ENCODE measurements at places on chromosomes 3 and 15.

DNA sequence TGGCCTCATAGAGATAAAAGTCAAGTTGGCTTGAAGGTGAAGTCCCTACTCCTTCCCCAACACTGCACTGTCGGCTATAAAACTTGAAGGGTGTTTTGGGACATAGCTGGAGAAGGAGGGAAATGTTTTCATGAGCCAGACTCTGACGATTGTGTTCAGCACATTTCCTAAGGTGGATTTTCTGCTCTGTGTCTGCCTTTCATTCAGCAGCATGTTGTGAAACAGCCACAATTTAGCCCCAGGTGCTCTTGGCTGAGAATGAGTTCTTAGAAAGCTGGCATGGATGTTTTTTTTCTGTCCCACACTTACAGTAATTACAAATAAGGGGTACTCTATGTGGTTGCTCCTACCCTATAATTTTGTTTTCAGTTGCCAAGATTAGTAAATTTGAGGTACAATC, 492.4 kb downstream of the MCTP2 start:
- peaks cover 3% of the 10 kb centered on the region for H3K4me1 ChIP-seq
- H3K27me3 ChIP-seq = no peaks in the 10 kb centered on the region
- H3K27ac ChIP-seq = no peak overlapping the region
- DNase-seq = no peak

- no peak overlapping the region for H3K27ac ChIP-seq
- H3K4me3 ChIP-seq = no peak overlapping the region
- no peak for DNase-seq
- no peaks in the 10 kb centered on the region for H3K36me3 ChIP-seq
- no peaks in the 10 kb centered on the region for H3K4me1 ChIP-seq
These were observed 1.4 kb downstream of the DNAJA4 start for GRCh38 chr15:78265752-78266224.

GRCh38 chr3:169299129-169299528, 364.4 kb downstream of the MECOM start:
- H3K27me3 ChIP-seq = no peaks in the 10 kb centered on the region
- no peaks in the 10 kb centered on the region for H3K4me1 ChIP-seq
- no peak overlapping the region for H3K27ac ChIP-seq
- DNase-seq = no peak

DNA sequence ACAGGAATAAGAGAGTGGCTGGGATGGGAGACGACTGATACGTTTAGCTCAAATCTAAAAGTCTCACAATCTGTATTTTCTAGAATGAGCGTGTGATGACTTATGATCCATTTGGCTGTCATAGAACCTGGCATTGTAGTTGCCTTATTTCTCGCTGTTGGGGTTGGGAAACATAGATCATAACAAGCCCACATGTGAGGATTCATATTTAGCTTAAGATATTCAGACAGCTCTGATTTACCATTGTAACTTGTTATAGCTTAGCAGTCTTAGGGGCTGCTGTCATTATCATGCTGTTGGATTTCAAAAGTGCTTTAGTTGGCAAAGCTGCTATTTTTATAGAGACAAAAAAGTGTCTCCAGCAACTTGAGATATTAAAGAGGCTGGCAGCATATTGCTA, 871.3 kb downstream of the ZPLD1 start:
- DNase-seq = no peak
- no peaks in the 10 kb centered on the region for H3K36me3 ChIP-seq
- H3K4me1 ChIP-seq = 0 out of 2 replicates have a peak, but pooled peaks cover 3% of the 10 kb centered on the region
- H3K27me3 ChIP-seq = no peaks in the 10 kb centered on the region
- no peak overlapping the region for H3K27ac ChIP-seq
- H3K4me3 ChIP-seq = no peak overlapping the region

DNA sequence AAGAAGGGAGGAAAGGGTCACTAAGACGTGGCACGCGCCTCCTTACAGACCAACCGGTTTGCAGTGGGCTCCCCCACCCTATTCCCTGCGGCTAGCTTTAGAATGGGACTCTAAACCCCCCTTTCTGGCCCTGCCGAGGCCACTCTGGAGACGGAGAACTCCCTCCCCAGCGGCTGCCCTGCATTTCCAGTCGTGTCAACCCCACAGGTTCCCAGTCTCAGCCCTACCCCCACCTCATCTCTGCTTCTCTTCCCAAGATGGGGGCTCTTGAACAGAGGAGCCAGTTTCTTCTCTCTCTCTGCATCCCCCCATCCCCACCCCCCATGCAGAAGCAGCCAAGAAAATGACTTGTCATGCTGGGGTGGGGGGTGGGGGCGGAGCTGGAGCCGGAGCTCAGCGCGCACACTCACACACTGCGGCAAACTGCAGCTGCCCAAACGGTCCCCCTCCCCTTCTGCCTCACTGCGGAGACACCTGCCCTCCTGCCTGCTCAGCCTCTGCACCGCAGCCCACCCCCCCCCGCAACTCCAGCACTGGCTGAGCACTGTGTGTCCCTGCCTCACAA, 871 bp downstream of the MAP1A start:
- H3K36me3 ChIP-seq = no peaks in the 10 kb centered on the region
- peaks cover 25% of the 10 kb centered on the region for H3K4me1 ChIP-seq
- peak; percentile 65 for DNase-seq
- H3K27ac ChIP-seq = no peak overlapping the region

- no peaks in the 10 kb centered on the region for H3K36me3 ChIP-seq
- no peak overlapping the region for H3K4me3 ChIP-seq
- no peaks in the 10 kb centered on the region for H3K27me3 ChIP-seq
These were observed 90.6 kb downstream of the RSL24D1 start for GRCh38 chr15:55106155-55106554.

- no peak overlapping the region for H3K27ac ChIP-seq
- no peaks in the 10 kb centered on the region for H3K4me1 ChIP-seq
- no peak for DNase-seq
- no peak overlapping the region for H3K4me3 ChIP-seq
These were observed 12.2 kb upstream of the IDH2 start for GRCh38 chr15:90114451-90114901.

- H3K27me3 ChIP-seq = peaks cover 22% of the 10 kb centered on the region
- no peak overlapping the region for H3K27ac ChIP-seq
- no peaks in the 10 kb centered on the region for H3K36me3 ChIP-seq
- H3K4me1 ChIP-seq = peaks cover 25% of the 10 kb centered on the region
- peak overlapping the region; percentile 79 for H3K4me3 ChIP-seq
These were observed 100.6 kb upstream of the IGF1R start for GRCh38 chr15:98547741-98548138.

DNA sequence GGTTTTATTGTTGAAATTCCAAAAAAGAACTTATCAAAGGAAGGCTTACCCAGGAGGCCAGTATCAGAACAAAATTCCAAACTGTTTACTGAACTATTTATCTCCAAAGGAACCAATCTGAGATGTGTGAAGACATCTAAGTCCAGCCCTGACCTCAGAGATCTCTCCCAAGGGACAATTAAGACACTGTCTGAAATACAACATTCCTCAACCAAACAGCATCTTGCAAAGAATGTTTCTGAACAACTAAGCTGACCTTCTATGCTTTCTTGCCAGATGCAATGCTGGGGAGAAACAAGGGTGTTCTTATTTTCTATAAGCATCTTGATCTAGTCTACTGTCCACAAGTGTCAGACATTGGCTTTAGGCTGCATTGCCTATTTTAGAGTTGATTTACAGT, 13.6 kb downstream of the PDZRN3 start:
- H3K36me3 ChIP-seq = no peaks in the 10 kb centered on the region
- H3K4me1 ChIP-seq = peaks cover 4% of the 10 kb centered on the region
- H3K27me3 ChIP-seq = no peaks in the 10 kb centered on the region
- no peak overlapping the region for H3K27ac ChIP-seq
- no peak for DNase-seq

DNA sequence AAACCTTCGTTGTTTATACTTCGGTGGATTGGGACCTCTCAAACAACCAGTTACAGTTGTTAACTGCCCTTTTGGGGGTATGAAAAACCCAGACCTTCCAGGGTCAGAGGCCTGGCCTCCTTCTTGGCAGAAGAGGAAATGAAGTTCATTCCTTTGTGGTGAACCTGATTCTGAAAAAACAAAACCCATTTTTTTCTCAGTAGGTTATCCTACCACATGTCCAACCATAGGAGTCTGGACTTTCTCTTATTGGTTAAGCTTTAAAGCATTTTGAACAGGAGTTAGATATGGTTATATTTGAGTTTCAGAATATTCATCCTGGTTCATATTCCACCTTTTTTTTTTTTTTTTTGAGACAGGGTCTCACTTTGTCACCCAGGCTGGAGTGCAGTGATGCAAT, 7.2 kb upstream of the LACTB start:
- H3K36me3 ChIP-seq = no peaks in the 10 kb centered on the region
- H3K27me3 ChIP-seq = no peaks in the 10 kb centered on the region
- no peaks in the 10 kb centered on the region for H3K4me1 ChIP-seq
- H3K27ac ChIP-seq = no peak overlapping the region
- no peak for DNase-seq

DNA sequence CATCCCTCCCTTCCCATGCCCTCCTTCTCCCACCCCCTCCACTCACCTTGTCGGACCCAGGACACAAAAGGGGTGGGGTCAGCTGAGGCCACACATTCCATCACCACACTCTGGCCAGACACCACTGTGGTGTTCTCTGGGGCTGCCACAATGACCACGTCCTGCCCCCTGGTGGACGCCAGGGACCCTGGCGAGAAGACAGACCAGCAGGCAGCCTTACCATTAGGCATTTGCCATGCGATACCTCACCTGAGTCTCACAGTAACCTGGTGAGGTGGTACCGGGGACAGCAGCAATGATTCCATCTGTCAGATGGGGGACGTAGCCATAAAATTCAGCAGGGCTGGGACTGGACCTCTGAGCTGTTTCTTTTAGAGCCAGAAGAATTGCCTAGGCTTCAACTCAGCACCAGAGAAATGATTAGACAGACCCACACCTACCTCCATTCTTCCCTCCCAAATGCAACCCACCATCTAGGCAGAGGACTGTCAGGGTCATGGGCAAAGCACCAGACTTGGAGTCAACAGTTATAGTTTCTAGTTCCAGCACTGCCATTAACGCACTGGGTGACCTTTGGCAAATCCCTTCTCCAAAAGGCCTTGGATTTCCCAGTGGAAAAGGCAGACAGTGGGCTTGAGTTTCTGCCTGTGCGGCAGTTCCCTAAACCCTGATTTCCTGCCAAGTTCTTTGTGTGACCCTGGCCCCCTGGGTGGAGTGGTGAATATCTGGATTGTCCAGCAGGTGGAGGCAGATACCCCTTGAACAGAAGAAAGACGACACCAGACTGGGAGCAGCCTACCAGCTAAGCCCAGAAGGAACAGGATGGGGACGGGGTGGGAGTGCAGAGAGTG, 21.8 kb downstream of the IGDCC4 start:
- peaks cover 6% of the 10 kb centered on the region for H3K36me3 ChIP-seq
- H3K27me3 ChIP-seq = peaks cover 36% of the 10 kb centered on the region
- H3K27ac ChIP-seq = no peak overlapping the region
- H3K4me1 ChIP-seq = peaks cover 23% of the 10 kb centered on the region

- no peaks in the 10 kb centered on the region for H3K4me1 ChIP-seq
- DNase-seq = no peak
- H3K36me3 ChIP-seq = no peaks in the 10 kb centered on the region
- no peak overlapping the region for H3K4me3 ChIP-seq
These were observed 1291.9 kb downstream of the SI start for GRCh38 chr3:163786416-163786815.

DNA sequence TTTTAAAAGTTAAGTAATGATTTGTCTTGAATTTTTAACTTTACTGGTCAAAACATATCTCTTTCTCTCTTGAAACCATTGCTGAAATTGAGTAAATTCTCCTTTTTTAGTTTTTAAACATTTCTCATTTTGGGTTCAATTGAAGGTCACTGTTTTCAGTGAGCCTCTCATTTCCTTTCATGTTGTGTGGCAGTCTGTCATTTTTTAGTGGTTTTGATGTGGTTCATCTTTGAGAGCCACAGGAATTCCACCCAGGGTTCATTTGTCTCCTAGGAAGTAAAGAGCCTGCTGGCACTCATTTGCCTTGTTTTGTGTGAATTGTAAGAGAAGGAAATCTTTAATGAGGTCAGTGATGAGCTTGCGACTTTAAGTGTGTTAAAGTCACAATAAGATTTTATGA, 10.4 kb downstream of the CLDN11 start:
- no peak overlapping the region for H3K27ac ChIP-seq
- H3K27me3 ChIP-seq = no peaks in the 10 kb centered on the region
- H3K36me3 ChIP-seq = no peaks in the 10 kb centered on the region
- no peaks in the 10 kb centered on the region for H3K4me1 ChIP-seq
- H3K4me3 ChIP-seq = no peak overlapping the region

DNA sequence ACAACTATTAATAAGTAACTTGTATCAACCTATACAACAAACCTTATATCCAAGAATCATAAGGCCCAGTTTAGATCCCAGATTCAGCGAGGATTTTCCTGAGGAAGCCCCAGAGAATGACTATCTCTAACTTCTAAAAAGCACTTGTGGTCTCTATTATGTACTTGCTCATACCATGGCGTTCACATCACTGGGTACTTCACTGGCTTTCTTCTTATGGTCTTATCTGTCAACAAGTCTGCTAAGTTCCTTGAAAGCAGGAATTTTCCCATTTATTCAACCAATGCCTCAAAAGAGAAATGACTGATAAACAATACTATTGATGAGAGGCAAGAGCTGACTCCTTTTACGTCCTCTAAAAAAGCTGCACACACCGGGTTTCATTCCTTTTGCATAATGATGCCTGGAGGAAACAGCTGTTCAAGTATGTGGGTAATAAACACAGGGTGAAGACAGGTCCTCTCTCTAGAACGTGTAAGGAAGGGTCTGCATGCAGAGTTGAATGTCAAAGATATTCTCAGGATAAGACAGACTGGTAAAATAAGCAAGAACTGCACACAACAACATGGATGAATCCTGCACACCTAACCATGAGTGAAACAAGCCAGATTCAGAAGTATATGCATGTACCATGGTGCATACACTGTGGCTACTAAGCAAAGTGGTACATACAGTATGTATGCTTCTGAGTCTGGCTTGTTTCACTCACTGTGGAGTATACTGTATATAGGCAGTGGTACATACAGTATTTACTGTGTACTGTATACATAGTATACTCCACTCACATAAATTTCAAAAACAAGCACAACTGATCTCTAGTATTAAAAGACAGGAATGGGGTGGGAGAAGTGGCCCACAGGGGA, 408.7 kb downstream of the SHQ1 start:
- no peak overlapping the region for H3K4me3 ChIP-seq
- no peak overlapping the region for H3K27ac ChIP-seq
- DNase-seq = no peak
- H3K4me1 ChIP-seq = peaks cover 46% of the 10 kb centered on the region
- no peaks in the 10 kb centered on the region for H3K36me3 ChIP-seq
- H3K27me3 ChIP-seq = no peaks in the 10 kb centered on the region

- no peaks in the 10 kb centered on the region for H3K36me3 ChIP-seq
- H3K27me3 ChIP-seq = no peaks in the 10 kb centered on the region
- no peak for DNase-seq
- no peak overlapping the region for H3K27ac ChIP-seq
These were observed 80.9 kb downstream of the LRRC3B start for GRCh38 chr3:26703519-26703918.

DNA sequence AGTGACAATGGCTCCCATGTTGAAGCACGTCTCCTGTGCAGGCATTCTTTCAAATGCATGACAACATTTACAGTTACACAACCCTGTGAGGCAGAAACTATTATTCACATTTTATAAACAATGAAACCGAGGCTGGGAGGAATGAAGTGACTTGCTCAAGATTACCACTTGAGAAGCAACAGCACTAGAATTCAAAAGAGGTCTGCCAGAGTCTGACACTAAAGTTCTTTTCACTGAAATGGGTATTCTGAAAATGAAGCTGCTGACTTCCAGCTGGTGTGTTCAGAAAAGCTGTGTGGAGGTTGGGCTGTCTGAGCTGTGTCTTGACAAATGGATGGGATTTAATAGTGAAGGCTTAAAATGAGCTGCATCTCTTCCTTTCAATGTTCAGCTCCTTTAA, 104.4 kb downstream of the THSD4 start:
- peaks cover 16% of the 10 kb centered on the region for H3K27me3 ChIP-seq
- no peak for DNase-seq
- H3K4me1 ChIP-seq = peaks cover 7% of the 10 kb centered on the region
- H3K36me3 ChIP-seq = no peaks in the 10 kb centered on the region
- no peak overlapping the region for H3K27ac ChIP-seq

All from GM23338 (cell line).